WTC11 (cell line): ENCODE measurements at places on chromosomes 6 and 20.

GRCh38 chr6:144597511-144597910, 312.4 kb downstream of the UTRN start:
- H3K4me3 ChIP-seq, result no peak overlapping the region
- DNase-seq, result no peak
- no peak overlapping the region for H3K27ac ChIP-seq
- H3K4me1 ChIP-seq, result peaks cover 25% of the 10 kb centered on the region

DNA sequence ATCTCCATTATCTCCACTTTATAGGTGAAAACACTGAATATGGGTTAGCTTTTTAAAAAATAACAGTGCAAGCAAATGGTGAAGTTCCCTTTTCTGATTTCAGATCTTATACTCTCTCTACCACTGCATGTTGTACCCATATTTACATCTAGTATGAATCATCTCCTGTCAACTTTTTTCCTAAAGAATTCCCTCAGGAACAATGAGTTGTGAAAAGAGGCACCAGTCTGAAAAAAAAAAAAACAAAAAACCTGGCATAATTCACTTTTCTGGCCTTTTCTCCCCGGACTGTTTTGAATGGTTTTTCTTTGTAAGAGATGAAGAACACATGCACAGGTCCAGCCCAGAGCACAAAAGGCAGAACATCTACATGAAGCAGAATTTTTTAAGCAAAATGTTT, 596.0 kb downstream of the COL12A1 start:
- no peak overlapping the region for H3K27ac ChIP-seq
- no peak overlapping the region for H3K4me3 ChIP-seq
- H3K36me3 ChIP-seq, result no peaks in the 10 kb centered on the region
- 0 out of 2 replicates have a peak, but pooled peaks cover 7% of the 10 kb centered on the region for H3K4me1 ChIP-seq
- no peaks in the 10 kb centered on the region; the same call in 1 of the 2 replicates for H3K27me3 ChIP-seq
- DNase-seq, result no peak

GRCh38 chr6:17869010-17869752, 118.3 kb downstream of the KIF13A start:
- peaks cover 5% of the 10 kb centered on the region for H3K4me1 ChIP-seq
- H3K27ac ChIP-seq, result peak overlapping the region; percentile 75; the same call in 1 of the 2 replicates
- no peaks in the 10 kb centered on the region for H3K36me3 ChIP-seq
- no peak for DNase-seq
- no peak overlapping the region for H3K4me3 ChIP-seq

DNA sequence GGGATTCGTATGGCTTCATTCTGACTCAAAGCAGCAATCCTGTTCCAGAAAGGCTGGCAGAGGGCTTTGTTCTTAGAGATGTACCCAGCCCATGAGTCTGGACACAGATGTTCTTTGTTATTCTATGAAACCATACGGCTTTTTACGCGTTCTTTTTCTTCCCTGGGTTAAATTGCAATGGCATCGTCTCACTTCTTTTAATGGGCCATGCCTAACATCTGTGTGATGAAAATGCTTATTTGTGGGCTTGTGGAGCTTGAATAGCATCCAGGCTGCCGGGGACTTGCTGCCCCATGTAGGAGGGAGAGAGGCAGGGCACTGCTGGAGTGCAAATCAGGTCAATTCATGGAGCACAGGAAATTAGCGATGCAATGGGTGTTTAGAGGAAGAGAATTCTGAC, 19.4 kb downstream of the FAM50B start:
- H3K4me3 ChIP-seq, result no peak overlapping the region
- no peak for DNase-seq
- peaks cover 11% of the 10 kb centered on the region for H3K4me1 ChIP-seq
- no peaks in the 10 kb centered on the region for H3K27me3 ChIP-seq
- no peaks in the 10 kb centered on the region for H3K36me3 ChIP-seq

DNA sequence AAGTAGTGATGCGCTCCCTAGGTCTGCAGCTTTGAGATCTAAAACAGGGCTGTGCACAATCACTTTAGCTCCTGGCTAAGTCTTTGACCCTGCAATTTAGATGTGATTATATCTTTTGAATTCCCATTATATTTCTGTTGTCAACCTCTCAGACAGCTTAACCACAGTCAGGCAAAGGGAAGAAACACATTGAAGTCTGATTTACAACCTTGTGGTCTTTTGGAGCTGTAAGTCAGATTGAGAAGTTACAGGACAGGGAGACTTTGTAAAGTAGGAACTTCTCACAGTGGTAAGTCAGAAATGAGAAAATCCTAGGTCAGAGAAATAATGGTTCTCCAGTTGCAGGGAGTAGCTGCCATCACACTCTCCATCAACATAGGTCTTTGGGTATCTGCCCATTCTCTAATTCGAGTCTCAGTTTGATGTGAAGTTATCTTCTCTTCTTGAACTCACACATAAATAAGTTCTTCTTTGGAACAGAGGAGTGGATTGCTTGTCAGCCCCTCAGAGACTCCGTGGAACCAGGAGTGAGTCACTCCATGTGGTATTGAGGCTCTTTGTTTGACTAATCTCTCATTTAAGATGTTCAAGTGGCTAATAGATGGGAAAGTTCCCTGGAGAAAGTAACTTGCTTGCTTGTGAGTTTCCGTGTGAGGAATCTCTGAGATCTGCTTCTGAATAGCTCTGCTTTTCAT, 35.0 kb upstream of the SGK1 start:
- H3K36me3 ChIP-seq, result peaks cover 21% of the 10 kb centered on the region
- no peak for DNase-seq
- no peak overlapping the region for H3K27ac ChIP-seq
- H3K4me3 ChIP-seq, result no peak overlapping the region
- no peaks in the 10 kb centered on the region for H3K27me3 ChIP-seq

- DNase-seq, result no peak
- no peaks in the 10 kb centered on the region; the same call in 1 of the 2 replicates for H3K36me3 ChIP-seq
- no peak overlapping the region for H3K27ac ChIP-seq
- H3K27me3 ChIP-seq, result peaks cover 3% of the 10 kb centered on the region; the same call in 1 of the 2 replicates
Measured at GRCh38 chr6:3244003-3244831, 14.5 kb upstream of the PSMG4 start.

DNA sequence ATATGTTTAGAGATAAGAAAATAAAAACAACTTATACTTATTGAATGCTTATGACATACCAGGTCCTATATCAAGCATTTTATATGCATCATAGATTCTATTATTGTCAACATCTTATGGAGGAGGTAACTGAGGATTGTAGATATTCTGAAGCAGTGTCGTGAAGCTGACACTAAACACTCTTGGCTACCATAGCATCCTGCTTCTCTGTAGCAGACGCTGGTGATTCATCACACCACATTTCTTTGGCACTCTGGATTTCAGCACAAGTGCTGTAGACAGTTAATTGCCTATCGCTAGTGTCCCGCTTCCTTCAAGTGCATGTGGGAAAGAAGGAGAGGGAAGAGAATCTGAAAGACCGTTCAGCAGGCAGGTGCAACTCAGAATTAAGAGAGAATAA, 317.1 kb downstream of the PLCB1 start:
- no peaks in the 10 kb centered on the region for H3K4me1 ChIP-seq
- no peak for DNase-seq
- no peaks in the 10 kb centered on the region for H3K36me3 ChIP-seq

GRCh38 chr20:57388953-57389694, 2.1 kb upstream of the RBM38 start:
- DNase-seq, result peak; percentile 78
- peaks cover 28% of the 10 kb centered on the region for H3K4me1 ChIP-seq
- peaks cover 16% of the 10 kb centered on the region for H3K36me3 ChIP-seq
- H3K27me3 ChIP-seq, result no peaks in the 10 kb centered on the region
- peak overlapping the region; percentile 49; the same call in 1 of the 2 replicates for H3K27ac ChIP-seq
- peak overlapping the region; percentile 75 for H3K4me3 ChIP-seq

- H3K27ac ChIP-seq, result no peak overlapping the region
- peaks cover 12% of the 10 kb centered on the region; the same call in 1 of the 2 replicates for H3K4me1 ChIP-seq
- DNase-seq, result no peak
- H3K4me3 ChIP-seq, result no peak overlapping the region
Measured at GRCh38 chr20:24382743-24383142, 86.7 kb upstream of the SYNDIG1 start.
